NCI-H524 treated with DMSO at 0.1 percent for 48 hours (cell line): ENCODE measurements at places on chromosomes 5 and 9.

GRCh38 chr5:146179696-146180095, 2.8 kb downstream of the LARS1 start:
- DNase-seq: no peak

GRCh38 chr9:23698161-23698560, 127.9 kb downstream of the ELAVL2 start:
- no peak for DNase-seq

DNA sequence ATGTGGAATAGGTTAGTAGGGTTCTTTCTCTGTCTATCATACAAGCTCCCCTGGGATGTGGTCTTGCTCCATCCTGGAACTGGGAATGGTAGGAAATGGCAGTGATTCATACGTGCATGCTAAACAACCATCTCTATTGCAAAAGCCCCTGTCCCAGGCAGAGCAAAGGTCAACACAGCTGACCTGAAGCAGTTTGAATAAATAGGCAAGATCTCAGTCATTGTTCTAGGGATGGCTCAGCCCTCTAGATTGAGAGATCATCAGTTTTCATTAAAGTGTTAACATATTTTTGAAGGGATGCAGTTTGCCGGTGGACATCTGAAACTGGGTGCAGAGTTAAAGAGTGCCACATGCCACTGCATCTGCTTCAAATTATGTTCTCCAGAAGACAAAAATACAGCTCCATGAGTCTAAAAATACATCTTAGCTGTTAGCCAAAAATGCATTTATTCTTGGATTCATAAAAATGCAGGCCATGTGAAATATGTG, 224.1 kb downstream of the ESM1 start:
- DNase-seq: no peak

DNA sequence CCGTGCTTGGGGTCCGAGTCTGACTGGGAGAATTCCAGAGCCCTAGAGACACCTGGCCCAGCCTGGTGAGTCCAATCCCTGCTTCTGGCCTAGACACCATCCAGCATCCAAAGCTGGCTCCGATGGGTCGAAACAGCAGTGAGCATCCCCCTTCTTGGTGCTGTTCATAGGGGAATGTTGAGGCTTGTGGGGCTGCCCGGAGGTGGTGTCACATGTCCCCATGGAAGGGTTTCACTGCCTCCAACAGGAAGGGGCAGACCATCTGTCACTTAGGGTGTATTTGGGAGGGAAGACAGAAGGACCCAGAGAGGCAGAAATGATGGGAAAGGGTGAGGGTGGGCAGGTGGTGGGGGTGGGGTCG, 13.9 kb downstream of the C9orf50 start:
- peak; percentile 74 for DNase-seq

GRCh38 chr9:8251566-8251965, 452.0 kb upstream of the DMAC1 start:
- DNase-seq: no peak

DNA sequence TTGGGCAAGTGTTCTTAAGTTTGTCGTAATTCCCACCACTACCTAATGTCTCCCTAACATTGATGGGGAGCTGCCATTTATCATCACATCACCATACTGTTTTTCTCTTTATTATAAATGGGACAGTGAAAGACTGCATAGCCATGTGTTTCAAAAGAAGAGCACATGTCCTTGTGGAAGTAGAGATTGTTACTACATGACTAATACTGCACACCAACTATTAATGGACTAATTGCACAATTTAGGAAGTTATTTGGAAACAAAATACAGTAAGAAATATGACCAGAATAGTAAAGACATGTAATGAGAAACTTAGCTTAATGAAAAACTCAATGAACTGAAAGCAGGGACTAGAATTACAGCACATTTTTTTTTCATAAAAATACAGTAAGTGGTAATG, 12.0 kb upstream of the ELOVL7 start:
- DNase-seq: no peak

DNA sequence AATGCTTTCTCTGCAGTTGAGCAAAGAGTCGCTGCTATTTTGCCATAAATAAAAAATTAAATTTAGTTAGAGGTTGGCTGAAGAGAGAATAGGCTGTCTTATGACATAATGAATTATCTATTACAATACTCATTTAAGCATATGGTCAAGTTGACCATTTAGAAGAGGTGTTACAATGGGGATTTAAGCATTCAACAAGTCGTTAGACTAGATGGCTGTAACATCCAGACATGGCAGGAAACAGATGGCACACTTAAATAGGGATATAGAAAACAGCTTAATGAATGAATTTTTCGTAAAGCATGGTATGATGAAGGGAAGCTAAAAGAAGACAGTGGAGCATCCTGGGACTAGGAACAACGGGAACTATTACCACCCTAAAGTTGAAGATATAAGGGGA, 160.3 kb upstream of the PTPRD start:
- peak; percentile 72 for DNase-seq

- DNase-seq: no peak
Observed at GRCh38 chr9:87119328-87119881, 172.1 kb upstream of the GAS1 start.

GRCh38 chr5:124708086-124708485, 38.4 kb downstream of the ZNF608 start:
- no peak for DNase-seq

DNA sequence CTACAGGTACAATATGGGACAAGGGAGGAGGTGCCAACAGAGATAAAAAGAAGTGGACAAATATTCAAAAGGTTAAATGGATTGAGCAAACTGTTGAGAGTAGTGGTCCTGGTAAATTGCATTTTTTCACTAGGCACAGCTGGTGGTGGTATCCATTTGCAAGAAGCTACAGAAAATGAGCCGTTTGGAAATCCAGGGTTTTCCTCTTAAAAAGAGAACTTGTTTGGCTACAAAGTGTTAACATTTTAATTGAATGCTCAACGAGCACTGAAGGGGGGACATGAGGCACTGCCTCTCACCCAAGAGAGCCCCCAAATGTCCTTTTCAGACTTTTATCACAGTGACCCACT, 491 bp upstream of the ZCCHC9 start:
- DNase-seq: no peak

DNA sequence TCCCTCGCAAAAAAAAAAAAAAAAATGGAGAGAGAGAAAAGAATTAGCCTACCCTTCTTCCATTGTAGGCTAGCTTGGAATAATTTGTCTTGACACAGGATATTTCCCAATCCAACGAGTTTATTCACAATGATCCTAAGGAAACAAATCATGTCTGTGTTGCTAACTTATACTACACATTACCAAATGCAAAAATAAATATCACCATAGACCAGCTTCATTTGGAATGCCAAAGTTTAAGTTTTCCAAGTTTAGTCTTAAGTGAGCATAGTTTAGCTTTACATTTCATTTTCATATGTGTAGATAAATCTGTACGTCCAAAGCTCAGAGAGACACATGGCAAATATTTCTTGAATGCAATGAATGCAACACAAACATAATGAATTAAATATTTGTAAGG, 1106.2 kb upstream of the DMAC1 start:
- no peak for DNase-seq

GRCh38 chr5:172788771-172789686, 18.0 kb upstream of the DUSP1 start:
- DNase-seq: no peak

DNA sequence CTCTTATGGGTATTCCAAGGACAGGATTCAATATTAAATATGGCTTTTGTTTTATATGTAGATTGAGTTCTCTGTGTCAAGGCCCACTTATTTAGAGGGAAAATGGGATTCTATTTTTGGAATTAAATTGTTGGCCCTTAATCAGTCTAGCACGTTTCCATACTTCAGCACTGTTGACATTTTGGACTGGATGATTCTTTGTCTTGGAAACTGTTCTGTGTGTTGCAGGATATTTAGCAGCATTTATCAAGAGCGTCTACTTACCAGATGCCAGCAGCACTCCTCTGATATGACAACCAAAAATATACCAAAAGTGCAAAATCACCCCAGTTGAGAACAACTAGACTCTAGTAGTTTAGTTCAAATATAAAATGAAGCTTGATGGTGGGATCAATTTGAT, 1027.0 kb upstream of the COX7C start:
- DNase-seq: no peak
